Fibroblast of skin of left quadriceps (primary cell): ENCODE measurements at places on chromosomes 1 and 21.
A peak's percentile ranks its signal among the peaks of the same experiment; 100 is the strongest.

DNA sequence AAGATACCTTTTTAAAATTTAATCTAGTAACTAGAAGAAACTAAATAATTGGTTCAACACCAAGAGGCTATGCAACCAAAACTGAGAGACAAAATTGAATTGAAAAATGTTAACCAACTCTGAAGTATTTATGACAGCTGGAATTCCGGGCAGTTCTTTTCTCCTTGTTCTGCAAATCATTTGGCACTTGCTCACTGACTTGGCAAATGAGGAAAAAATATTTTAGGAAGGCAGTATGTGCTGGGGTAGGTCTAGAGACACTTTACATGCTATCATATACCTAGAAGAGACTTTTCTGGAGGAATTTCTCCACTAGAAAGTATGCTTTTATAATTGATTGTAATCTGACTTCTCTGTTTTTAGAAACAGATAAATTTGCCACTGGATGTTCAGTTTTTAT lies 22.1 kb upstream of the SH3D21 start:
- no peak for DNase-seq

DNA sequence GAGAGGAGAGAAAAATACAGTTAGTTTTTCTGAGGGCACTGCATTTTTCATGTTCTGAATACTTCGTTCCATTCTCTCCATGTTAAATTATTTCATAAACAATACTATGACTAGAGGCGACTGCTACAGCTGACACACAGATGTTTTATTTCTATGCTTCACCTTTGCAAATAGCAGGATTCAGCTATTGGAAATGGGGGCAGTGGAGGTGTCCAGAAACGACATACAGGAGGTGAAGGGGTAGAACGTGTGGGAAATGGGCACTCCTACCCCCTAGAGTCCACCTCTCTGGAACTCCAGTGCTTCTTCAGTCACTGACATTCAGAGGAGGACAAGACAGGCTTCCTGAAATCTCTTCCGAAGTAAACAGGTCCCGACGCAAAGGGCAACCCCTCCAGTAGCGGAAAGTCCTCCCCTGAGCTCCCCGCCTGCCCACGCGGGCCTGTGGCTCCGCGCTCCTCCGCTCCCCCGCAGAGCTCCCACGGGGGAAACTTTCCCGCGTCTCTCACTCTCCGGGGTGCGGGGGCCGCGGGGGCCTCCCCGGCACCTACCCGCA lies 480 bp downstream of the DPYD start:
- no peak for DNase-seq

- DNase-seq: no peak
Measured at GRCh38 chr1:34828611-34829010, 30.9 kb downstream of the SMIM12 start.

DNA sequence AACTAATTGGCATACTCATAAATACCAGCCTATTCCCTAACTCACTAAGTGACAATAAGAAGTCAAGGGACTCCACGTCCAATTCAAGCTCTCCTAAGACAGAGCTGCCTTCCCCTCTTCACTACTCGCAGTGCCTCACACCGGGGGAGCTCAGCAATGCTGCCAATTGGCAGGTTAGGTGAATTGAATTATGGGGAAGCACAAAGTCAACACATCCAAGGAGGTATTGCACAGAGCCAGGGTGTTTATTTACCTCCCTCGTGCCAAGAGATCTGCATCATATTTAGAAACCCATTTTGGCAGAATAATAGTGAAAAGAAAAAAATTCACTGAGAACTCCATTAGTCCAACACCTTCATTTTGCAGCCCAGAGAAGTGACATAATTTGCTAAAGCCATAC lies 20.4 kb upstream of the TNR start:
- DNase-seq: no peak

- no peak for DNase-seq
Measured at GRCh38 chr1:232443372-232443771, 186.6 kb downstream of the SIPA1L2 start.

DNA sequence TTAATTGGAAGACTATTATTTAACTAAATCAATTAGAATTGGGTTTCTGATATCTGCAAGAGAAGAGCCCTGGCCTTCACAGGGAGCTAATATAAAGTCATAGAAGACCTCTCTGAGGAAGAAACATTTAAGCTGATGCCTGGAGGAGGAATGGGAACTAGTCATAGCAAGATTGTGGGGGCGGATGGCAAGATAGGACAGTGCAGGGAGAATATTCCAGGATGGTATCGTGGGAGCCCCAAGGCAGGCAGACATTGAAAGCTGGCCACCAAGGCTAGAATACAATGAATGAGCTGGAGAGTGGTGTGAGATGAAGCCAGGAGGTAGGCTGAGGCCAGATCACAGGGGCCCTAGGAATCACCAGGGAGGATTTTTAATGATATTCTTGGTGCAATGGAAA lies 20.8 kb upstream of the MYSM1 start:
- DNase-seq: no peak

GRCh38 chr21:42865776-42866160 lies 13.6 kb downstream of the WDR4 start:
- DNase-seq: no peak

DNA sequence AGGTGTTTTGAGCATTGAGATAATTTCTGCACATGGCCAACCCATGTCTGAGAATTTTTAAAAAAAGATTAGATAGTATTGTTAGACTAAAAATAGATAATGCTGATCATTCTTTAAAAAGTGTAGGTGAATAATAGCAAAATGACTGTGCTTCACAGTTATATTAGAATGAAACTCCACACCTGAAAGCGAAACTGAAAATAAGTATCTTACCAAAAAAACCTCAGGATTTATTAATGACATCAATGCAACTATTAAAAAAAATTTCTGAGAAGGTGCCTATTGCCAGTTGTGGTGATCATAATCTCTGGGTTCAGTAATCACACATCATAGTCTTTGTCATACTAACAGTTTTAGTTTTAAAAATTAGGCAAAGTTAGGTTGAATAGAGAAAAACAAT lies 36.5 kb downstream of the PLA2G4A start:
- no peak for DNase-seq

DNA sequence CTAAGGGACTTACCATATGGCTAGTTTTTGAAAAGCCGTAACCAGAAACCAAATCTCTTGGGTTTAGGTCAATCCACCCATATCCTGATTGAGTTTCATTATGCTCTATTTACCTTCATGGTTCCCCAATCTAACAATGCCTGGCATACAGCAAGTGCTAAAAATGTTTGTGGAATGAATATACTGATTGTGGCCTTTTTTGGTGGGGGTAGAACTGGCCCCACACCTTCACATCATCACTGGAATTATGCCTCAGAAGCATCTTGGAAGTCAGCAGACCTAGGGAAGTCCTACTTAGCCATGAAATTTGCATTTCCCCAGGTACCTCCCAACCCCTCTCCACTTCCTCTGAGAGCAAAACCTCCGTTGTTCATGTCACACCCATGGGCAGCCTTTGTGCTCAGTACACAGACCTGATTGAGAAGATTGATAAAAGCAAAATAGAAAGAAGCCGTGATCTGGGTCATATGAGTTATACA lies 17.8 kb upstream of the SLAMF1 start:
- DNase-seq: no peak

DNA sequence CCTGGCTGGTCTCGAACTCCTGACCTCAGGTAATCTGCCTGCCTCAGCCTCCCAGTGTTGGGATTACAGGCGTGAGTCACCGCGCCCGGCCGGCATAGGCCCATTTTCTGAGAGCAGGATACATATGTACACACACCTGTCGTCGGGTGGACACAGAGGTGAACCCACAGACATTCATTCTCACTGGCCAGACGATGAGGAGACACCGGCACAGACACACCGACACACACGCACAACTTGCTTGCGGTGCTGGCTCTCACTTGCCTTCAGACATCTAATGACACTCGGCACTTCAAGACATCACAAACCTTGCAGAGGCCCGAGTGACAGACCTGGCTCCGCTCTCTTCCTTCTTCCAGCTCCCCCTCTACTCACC lies 579 bp downstream of the PTCH2 start:
- no peak for DNase-seq

- no peak for DNase-seq
Measured at GRCh38 chr1:3898475-3898735, 1.7 kb downstream of the C1orf174 start.

GRCh38 chr21:33644383-33645074 lies 2.2 kb downstream of the ITSN1 start:
- peak; percentile 40 for DNase-seq

GRCh38 chr1:187928288-187928687 lies 1099.5 kb downstream of the PLA2G4A start:
- no peak for DNase-seq

DNA sequence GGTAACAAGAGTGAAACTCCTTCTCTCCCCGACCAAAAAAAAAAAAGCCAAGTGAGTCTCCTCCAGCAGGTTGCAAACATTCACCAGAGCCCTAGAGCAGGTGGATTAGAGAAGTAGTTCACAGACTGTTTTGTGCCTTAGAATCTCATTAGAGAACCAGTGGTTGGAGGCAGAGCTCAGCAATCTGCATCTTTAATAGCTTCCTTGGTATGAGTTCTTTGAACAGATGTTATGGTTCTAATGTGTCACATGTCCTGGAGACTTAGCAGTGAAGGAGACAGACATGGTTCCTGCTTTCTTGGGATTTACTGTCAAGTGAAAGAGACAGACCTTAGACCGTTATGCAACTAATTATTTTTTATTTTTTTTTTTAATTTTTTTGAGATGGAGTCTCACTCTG lies 26.8 kb downstream of the SESN2 start:
- DNase-seq: no peak

DNA sequence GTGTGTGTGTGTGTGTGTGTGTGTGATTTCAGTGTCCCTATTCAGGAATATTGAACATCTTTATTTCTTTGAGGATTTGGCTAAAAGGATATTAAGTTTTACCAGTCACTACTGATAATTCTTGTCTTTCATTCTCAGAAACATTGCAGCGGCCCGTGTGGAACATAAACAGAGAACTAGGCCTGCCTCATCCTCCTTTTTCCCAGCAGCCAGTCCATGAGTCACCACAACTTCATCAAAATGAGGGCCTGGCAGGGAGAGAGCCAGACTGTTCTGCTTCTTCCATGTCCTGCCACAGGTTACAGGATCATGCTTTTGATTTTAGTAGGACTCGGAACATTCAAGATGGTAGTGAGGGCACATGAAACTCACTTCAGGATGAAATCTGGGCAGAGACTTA lies 50.7 kb downstream of the LRIG2 start:
- no peak for DNase-seq

DNA sequence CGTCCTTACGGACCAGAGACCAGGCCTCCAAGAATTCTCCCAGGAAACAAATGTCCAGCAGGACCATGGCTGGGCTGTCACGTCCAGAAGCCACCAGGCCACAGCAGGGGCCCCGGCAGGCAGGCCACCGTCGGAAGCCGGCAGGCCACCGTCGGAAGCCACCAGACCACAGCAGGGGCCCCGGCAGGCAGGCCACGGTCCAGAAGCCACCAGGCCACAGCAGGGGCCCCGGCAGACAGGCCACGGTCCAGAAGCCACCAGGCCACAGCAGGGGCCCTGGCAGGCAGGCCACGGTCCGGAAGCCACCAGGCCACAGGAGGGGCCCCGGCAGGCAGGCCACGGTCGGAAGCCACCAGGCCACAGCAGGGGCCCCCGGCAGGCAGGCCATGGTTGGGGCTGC lies 67.0 kb upstream of the PDE9A start:
- no peak for DNase-seq

DNA sequence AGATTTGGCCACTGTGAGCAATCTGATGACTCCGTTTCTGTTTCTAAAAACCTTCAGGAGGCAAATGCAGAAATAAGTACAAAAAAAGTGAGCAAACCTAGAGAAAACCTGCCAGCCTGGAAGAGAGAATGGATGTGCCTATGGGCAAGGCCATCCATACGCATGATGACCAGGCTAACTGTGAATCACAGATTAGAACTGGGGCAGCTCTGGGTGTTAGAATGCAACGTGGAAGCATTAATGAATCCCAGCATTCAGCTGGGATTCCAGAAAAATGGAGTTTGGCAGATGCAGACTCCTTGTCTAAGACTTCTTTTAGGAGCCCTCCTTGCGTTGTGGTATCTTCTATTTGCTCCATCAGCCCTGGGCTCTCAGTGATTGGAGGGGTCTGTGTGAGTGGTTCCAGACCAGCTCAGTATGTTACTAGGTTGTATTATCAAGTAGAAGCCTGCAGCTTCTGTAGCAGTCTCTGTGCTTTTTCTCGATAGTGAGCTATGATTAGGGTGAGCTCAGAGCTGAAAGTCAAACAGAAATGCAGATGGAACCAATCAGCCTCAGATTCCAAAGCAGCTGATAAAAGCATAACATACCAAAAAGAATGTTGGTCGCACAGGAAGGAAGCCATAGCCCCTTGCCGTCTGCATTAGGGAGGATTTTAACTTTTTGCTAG lies 154.0 kb downstream of the PSMG1 start:
- DNase-seq: peak; percentile 82

DNA sequence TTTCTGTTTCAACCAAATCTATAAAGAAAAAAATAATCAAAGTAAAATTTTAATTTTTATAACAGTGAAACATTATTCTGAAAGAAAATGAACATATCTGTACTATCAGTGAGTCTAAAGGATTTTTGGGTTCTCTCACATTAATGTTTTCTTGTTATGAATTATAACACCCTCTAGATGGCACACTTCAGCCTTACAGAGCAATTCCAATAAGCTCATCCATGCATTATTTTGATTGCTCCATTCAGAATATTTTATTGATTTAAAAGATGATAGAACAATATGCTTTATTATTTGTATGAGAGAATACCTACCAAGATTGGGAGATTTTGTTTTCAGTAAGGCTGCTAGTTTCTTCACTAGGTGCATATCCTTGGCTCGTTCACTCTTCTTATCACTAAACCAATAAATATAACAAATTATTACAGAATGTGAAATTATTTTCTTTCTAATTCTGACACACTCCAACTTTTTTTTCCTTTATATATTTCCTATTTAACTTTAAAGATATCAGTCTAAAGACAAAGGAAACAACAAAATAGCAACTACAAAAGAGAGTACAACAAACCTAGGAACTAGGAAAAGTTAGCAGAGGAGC lies 82.4 kb downstream of the RAB3GAP2 start:
- no peak for DNase-seq

GRCh38 chr1:203038217-203038741 lies 12.0 kb downstream of the PPFIA4 start:
- DNase-seq: no peak

GRCh38 chr1:215507119-215507518 lies 60.0 kb upstream of the KCTD3 start:
- DNase-seq: peak; percentile 66

DNA sequence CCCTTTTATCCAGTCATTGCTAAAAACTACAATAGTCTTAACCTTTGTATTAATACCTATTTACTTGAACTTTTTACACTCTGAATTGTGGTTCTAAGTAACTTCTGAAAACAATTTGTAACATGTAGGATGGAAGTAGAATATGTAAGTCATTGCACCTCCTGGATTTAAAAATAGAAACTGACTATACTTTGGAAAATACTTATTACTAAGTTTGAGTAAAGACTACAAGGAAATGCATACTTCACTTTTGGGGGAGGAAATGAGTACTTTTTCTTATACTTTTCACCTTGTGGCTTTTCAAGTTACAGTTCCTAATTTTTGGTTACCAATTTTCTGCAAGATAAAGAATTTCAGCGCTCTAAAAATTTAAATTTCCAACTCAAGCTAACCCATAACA lies 8.7 kb downstream of the RGS18 start:
- no peak for DNase-seq
